ENCODE measurements at places on chromosomes 12 and 14.

DNA sequence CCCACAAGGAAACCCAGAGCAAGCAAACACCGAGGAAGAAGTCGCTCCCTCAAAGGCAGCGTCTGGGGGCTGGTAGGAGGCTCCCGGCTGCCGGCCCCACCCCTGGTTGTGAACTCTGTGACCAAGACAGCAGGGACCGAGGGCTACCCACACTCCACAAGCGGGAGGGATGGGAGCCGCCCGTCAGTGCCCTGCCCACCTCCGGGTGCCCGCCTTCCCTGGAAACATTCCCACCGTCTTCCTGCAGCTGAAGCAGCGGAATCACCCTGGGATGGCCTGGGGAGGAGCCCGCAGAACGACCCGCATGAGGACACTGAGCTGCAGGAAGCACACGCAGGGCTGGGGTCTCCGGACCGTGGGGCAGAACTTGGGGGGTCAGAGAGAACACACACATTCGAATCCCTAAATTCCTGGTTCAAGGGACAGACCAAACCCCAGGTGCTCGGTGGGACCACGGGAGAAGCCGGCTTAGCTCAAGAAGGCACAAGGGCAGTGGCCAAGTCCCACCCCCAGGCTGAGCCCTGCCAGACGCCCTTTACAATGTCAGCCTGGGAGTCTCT lies 33.5 kb upstream of the C14orf180 start:
- DNase-seq, result no peak

DNA sequence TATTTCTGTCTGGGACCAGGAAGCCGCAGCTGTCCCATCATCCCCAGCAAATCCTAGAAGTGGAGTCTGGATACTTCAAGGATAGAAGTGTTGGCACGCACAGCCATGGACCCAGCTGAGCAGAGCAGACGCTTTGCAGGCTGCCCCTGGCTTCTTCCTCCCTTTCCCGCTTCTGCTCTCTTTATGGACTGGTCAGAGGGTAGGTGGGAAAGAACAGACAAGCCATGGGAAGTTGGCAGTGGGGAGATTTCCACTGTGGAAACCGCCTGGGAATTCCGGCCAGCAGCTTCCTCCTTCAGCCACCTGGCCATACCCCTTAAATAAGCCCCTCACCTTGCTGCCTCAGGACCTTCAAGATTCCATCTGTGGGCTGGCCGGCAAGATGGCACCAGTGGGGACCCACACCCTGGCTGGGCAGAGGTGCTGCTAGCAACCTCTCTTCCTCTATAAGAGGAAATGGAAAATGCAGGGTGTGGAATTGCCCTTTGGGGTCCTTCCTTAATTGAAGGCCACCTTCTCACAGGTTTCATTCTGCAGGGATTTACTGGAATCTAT lies 20.6 kb downstream of the OTUB2 start:
- no peak for DNase-seq

DNA sequence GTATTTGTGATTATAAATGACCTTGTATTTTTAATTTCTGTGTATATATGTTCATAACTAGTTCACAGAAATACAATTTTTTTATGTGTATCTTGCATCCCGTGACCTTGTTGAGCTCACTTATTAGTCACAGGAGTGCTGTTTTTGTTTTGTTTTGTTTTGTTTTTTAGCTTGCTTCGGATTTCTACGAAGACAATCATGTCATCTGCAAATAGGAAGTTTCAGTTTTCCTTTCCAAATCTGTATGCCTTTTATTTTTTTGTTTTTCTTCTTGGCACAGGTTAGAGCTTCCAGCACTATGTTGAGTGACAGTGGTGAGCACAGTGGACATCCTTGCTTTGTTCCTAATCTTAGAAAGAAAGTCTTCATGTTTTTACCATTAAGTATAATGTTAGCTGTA lies 229.2 kb upstream of the GARIN6 start:
- no peak for DNase-seq

DNA sequence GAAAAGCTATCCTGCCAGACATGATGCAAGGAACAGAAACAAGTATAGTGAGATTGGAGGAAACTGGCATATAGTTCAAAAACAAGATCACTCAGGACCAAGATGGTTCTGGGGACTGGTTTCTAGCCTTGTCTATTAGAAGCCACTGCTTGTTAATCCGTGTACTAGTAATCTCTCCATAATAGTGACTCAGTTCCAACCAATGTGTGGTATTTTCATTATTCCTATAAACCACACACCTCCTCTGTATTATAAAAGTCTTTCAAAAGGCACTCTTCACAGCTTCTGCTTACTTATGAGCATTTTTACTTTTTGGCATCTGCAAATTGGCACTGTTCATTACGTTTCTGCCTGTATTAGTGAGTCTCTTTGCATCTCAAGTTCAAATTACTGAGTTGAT lies 140.3 kb downstream of the SLC6A15 start:
- DNase-seq, result no peak

DNA sequence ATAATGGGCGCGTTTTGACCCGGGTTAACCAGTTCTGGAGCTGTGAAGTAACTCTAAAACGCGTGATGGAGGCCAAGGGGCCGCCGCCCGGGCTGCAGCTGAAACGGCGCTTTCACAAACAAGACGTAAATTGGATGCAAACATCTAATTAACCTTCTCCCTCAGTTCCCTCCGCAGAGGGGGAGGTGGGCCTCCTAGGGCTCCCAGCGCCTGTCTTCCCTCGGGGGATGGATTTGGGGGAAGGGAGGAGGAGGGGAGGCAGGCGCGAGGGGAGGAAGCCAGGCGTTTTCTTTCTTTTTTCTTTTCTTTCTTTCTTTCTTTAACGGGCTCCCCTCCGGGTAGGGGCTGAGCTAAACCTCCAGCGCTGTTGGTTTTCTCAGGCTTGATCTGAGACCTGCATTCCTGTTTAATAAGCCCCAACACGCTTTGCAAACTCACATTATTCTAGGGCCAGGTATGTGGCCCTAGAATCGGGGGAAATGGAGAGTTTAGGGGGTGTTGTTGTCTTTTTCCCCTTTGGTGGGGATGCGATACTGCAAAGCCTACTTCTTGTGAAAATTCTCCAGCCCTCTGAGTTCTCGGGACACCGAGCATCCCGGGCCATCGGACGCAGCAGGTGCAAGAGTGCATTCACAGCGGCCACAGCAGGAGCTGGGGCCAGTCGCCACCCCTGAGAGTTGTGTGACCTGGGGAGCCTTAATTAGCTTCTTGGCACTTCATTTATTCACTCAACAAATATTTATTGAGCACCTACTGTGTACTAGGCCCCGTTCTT lies 43.6 kb upstream of the LHX5 start:
- no peak for DNase-seq

GRCh38 chr12:65673732-65674131 lies 150.6 kb upstream of the HMGA2 start:
- no peak for DNase-seq

DNA sequence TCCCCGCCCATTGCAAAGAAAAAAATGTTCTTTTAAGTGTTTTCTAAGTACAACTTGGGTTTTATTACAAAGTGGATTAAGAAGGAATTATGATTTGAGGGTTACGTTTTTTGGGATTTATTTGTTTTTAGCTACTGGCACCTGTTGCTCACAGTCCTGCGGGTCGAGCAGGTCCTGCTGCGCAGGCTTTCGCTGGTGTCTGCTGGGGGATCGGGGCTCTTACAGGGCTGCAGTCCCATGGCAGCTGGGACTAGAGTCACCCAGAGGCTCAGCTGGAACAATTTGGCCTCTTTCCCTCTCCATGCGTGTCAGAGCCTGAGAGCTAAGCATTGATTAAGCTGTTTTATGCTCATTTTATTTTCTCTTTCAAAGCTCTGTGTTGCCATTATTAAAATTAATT lies 55.6 kb upstream of the DYNC1H1 start:
- DNase-seq, result no peak

GRCh38 chr12:662566-663292 lies 516 bp downstream of the NINJ2 start:
- DNase-seq, result no peak

DNA sequence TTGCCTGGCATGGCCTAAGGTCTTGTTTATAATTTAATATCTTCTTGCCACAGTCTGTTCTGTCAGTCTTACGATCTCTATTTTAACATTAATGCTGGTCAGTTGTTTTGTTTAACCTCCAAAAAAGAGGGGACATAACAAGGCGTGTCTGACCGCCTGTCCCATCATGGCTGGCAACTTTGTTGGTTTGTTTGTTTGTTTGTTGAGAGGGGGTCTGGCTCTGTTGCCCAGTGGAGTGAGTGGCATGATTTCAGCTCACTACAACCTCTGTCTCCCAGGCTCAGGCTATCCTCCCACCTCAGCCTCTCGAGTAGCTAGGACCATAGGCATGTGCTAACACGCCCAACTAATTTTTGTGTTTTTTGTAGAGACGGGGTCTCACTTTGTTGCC lies 36.1 kb upstream of the ITPR2 start:
- no peak for DNase-seq

DNA sequence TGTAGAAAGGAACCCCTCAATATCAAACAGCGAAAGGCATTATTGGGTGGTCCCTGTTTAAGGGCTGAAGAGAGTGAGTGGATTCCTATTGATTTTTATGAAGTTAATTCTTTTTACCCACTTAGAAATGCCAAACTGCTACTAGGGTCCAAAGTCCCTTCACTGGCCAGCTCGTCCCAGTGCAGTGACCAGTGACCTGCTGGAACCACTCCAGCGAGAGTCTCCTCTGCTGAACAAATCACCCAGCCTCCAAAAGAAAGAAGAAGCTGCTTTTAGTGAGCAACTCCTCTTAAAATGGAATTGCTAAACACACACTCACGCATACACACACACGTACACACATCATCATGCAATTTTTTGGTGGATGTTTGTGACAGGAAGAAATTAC lies 198.2 kb upstream of the PLEKHG7 start:
- DNase-seq, result no peak

DNA sequence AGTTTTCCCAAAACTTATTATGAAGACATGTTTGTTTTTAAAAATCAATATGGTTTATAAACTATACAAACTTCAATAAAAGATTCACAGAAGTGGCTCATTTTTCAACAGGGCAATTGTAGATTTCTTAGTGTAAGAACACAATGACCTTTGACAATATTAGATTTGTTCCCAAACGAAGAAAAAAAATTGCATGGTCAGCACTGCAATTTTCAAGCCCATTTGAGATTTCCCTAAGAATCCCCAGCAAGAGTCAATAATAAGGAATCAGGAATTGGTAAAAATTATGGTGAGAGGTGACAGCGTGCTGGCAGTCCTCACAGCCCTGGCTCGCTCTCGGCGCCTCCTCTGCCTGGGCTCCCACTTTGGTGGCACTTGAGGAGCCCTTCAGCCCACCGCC lies 145.8 kb downstream of the DERA start:
- DNase-seq, result no peak

GRCh38 chr12:41972196-41972595 lies 172.5 kb downstream of the GXYLT1 start:
- DNase-seq, result no peak

GRCh38 chr14:85319998-85320630 lies 209.8 kb upstream of the FLRT2 start:
- no peak for DNase-seq

- DNase-seq, result no peak
Observed at GRCh38 chr12:70074510-70074909, 168.7 kb upstream of the CNOT2 start.

DNA sequence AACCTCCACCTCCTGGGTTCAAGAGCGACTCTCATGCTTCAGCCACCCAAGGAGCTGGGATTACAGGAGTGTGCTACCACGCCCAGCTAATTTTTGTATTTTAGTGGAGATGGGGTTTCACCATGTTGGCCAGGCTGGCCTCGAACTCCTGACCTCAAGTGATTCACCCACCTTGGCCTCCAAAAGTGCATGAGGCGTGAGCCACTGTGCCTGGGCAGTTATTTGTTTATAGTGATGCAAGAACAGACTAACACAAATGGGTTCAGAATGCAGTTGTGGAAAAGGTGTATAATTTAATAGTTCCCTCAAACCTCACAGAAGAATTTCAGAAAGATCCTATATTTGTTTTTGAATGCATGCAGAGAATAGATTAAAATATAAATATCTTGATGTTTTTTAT lies 447.1 kb downstream of the ZFP36L1 start:
- DNase-seq, result no peak

DNA sequence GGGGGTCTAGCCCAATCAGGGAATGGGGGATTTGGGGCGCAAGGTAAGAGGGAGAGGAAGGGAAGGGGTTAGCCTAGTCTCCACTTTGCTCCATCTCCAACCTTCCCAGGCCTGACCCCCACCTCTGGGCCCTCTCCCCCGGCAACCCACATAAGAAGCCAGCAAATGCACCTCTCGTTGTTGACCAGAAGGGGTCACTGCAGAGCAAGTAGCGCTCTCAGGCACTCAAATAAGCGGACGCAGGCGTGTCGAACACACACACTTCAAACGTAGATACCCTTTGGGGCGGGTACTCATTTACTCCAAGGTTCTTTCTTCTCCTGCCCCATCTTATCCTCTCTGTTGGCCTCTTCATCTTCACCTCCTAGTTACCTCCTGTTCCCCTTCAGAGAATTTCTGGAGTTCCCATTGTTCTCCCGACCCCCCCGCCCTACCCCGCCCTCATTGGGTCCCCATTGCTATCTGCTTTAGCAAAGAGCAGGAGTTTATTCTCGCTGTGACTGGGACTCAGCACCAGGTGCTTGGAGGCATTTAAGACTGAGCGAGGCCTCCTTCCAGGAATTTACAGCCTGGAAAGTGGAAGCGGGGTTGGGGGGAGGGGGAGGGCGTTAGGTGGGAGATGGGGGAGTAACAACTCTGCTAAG lies 1.5 kb upstream of the SRRM4 start:
- DNase-seq, result peak; percentile 85

DNA sequence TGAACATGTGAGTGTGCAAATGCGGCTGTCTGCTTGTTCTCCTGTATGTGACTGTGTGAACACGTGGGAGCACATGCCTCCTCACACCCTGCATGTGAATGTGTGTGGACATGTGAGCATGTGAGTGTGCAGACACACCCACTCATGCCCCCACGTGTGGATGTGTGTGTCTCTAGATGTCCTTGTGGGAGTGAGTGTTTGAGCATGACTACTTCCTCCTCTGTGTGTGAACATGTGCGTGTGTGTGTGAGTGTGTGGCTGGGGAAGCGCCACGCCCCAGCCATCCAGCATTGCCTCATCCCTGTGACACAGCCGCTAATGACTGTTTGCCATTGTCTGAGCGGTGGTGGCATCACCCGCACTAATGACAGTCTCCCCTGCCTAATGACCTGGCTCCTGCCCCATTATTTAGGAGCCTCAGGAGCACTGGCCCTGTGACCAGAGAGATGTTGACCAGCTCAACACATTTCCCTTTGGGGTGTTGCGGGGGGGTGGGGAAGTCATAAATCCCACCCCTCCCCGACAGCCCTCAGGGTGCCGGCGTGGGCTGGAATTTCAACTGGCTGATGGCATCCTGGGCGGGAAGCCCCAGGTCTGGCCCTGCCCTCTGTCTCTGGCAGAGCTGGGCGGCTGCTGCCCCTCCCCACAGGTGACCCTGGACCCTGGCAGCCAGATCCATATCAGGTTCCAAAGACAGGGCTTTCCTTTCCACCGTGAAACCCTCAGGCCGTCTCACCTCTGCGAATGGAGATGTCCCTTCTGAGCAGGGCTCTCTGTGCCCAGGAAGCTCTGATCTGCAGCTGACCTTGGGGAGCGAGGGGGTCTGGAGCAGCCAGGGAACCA lies 11.5 kb upstream of the KRT80 start:
- peak; percentile 90 for DNase-seq

- DNase-seq, result no peak
Observed at GRCh38 chr14:73225496-73225895, 11.8 kb upstream of the PAPLN start.

- DNase-seq, result no peak
Observed at GRCh38 chr12:119419381-119419780, 84.9 kb downstream of the CCDC60 start.

GRCh38 chr12:73599268-73599667 lies 938.4 kb upstream of the ATXN7L3B start:
- DNase-seq, result no peak
